ENCODE measurements at places on chromosomes 3 and 15.
A peak's percentile ranks its signal among the peaks of the same experiment; 100 is the strongest.

DNA sequence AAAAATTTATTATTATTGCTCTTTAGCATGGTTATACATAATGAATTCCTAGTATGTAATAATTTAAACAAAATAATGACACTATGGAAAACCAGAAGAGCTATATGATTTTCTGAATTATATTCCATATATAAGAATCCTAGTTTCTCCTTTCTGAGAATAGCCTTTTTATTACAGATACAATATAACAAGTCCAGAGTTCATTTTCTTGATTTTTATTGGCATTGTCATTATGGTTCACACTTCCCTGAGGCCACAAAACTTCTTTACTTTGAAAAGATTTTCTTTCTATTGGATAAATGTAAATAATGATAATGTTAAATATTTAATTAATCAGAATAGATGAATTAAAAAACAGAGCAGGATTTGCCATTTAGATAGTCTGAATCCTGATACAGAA lies 362.3 kb upstream of the BCHE start:
- no peak for DNase-seq

DNA sequence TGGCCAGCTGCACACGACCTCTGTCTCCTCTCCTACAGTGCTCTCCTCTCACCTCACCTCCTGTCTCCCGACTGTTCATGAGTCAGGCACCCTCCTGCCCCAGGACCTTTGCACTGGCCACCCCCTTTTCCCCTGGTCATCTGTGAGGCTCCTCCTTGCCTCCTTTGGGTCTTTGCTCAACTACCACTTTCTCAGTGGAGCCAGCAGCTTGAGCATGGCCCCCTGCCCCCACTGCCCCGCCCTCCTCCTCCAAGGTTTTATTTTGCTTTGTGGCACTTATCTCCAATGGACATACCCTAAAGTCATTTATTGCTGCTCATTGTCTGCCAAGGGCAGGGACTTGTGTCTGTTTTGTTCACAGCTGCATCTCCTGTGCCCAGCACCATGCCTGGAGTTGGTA lies 64.3 kb downstream of the MGLL start:
- no peak for DNase-seq

- DNase-seq, result no peak
Observed at GRCh38 chr15:72037321-72037720, 80.6 kb downstream of the MYO9A start.

GRCh38 chr3:179811321-179812095 lies 158.7 kb downstream of the USP13 start:
- peak; percentile 3 for DNase-seq

DNA sequence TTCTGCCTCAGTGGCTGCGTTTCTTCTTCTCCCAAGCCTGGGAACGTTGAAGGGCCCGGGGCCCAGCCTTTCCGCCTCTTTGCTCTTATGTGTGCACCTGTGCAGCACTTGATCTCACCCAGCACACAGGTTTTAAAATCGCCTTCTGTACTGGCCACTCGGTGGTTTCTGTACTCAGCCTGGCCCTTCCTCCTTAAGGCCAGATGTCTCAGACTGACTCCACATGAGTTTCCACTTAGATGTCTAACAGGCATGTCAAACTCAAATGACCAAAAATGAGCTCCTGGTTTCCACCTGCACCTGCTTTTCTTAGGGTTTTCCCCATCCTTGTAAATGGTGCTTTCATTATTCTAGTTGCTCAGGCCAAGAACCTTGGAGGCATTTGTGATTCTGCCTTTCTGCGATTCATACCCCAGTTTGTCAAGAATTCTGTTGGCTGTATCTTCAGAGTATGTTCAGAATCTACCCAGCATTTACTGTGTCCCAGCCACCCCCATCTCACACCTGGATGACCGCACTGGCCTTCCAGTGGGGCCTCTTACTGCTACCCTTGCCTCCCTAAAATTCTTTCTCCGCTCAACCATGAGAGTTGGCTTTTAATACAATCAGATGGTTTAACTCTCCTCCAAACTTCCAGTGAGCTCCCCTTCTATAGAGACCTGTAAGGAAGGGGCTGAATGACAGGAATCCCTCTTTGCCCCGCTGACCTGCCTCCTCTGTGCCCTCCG lies 2.2 kb upstream of the TRAK1 start:
- DNase-seq, result no peak

DNA sequence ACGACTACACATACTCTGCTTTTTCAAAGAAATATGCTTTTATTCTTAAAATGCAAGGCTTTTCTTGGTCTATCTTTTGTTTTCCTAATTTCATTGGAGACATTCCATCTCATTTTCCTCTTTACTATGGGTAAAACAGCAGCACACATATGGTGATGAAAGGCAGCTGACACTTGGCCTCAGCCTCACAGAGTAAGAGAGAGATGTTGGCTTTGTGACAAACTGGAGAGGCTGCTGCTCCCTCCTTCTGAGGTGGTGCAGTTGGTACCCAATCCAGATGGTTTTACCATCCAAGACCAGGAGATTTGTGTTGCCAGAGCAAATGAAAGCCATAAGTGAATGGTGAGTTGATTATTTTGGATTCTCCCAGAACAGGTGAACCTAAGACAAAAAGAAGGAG lies 13.2 kb upstream of the SLC2A2 start:
- no peak for DNase-seq

DNA sequence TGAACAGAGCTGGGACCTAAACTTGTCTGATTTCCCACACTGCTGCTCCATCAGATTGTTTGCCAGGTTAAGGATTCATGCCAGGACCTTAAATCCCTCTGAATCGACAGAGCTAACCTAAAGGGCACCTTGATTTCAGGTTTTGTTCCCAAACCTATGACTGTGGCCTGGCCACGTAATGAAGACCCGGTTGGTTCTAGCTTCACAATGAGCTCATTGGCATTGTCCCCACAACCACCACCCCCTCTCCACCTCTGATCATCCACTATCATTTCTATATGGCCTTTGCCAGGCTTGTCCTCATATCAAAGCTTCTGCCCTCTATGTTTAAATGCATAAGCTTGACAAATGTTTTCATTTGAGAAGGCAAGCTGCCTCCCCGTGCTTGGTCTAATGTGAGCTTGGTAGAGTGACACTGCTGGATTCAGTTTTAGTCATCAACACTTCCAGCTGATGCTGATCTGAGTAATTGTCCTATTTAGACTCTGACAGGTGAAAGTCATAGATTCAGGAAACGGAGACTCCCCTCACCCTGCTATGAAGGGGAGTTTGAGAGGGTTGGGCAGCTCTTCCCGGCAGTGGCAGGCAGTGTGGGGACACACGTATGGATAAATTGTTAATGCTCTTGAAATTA lies 407.1 kb upstream of the CFAP20DC start:
- DNase-seq, result no peak

DNA sequence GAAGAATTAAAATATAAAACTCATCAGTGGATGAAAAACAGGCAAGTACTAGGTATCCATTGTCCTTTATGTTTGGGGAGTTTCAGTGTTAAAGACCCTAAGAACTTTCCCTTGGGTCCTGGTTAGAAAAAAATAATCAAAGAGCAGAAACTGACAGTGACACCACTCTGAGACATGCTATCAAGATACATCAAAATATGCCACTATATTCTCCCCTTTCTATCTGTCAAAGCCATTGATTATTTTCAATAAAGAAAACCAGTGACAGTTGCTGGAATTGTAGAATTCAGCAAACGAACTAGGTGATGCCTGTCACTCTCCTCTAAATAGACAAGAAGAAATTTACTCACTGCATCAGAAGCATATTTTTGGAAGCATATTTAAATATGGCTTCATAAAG lies 496.7 kb upstream of the CFAP20DC start:
- no peak for DNase-seq

GRCh38 chr3:113062705-113063104 lies 71.9 kb downstream of the GTPBP8 start:
- DNase-seq, result no peak

- no peak for DNase-seq
Observed at GRCh38 chr15:93997071-93997658, 234.2 kb upstream of the MCTP2 start.

GRCh38 chr3:39208463-39209055 lies 16.2 kb upstream of the XIRP1 start:
- DNase-seq, result no peak

DNA sequence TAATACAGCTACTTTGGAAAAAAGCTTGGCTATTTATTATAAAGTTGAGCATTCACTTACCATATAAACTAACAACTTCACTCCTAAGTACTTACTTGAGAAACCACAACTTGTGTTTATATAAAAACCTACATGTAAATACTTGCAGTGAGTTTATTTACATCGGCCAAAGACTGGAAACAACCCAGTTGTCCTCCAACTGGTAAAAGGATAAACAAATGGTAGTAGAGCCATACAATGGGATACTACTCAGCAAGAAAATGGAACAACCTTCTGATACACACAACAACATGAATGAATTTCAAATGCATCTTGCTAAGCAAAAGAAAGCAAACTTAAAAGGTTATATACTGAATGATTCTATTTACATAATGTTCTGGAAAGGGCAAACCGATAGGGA lies 63.7 kb downstream of the SLC7A14 start:
- no peak for DNase-seq

All from hypothalamus (tissue), 51 donors.